Mononuclear cell (primary cell): ENCODE measurements at places on chromosomes 7 and 10. TPM values are rescaled to one million over a fixed set of nuclear protein-coding genes. Genes with fewer than 3 reads are reported as not detected.

The EGFR gene
- total RNA-seq, result 0.10 TPM

The CDH23 gene
- 5.0 TPM for total RNA-seq

The FBXO24 gene
- 0.21 TPM for total RNA-seq

The IKZF1 gene
- 231 TPM for total RNA-seq
